Activated naive CD4-positive, alpha-beta T cell treated with anti-CD3 and anti-CD28 coated beads, Interleukin-2, amount 50 U/mL, for 16 hours (primary cell): ENCODE measurements at places on chromosomes 3 and 15.

DNA sequence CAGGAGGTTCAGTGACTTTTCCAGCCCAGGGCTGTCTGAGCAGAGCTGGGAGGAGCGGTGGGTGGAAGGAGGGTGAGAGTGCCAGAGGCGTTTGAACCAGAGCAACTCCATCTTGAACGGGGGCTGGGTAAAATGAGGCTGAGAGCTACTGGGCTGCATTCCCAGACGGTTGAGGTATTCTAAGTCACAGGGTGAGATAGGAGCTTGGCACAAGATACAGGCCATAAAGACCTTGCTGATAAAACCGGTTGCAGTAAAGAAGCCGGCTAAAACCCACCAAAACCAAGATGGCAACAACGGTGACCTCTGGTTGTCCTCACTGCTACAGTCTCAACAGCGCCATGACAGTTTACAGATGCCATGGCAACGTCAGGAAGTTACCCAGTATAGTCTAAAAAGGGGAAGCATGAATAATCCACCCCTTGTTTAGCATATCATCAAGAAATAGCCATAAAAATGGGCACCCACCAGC, 60.2 kb downstream of the ABTB1 start:
- no peak for DNase-seq

GRCh38 chr15:67731112-67731721, 94.1 kb upstream of the SKOR1 start:
- DNase-seq, result no peak

DNA sequence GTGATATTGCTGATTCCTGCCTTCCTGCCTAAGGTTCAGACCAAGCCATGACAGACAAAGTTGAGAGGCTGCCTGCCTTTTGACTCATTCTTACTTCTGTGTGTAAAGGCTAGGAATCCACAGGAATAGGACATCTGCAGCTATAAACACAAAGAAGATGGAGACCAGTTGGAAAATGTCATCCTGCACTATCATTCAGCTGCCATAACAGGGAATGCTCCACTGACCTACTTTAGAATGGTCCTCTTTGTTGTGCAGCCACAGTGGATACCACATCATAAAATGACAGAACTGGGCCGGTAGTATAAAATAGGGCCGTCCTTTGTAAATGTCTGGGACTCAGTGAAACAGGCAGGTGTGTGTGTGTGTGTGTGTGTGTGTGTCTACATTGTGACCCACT, 75.1 kb downstream of the STAC start:
- DNase-seq, result no peak

GRCh38 chr3:37400355-37400754, 226.0 kb upstream of the LRRFIP2 start:
- no peak for DNase-seq

- no peak for DNase-seq
These were observed 653.6 kb downstream of the NSUN3 start for GRCh38 chr3:94716326-94717018.

- no peak for DNase-seq
These were observed 102.1 kb downstream of the TGFBR2 start for GRCh38 chr3:30708472-30708871.

- no peak for DNase-seq
These were observed 122.3 kb downstream of the MEGF11 start for GRCh38 chr15:66131200-66131599.

DNA sequence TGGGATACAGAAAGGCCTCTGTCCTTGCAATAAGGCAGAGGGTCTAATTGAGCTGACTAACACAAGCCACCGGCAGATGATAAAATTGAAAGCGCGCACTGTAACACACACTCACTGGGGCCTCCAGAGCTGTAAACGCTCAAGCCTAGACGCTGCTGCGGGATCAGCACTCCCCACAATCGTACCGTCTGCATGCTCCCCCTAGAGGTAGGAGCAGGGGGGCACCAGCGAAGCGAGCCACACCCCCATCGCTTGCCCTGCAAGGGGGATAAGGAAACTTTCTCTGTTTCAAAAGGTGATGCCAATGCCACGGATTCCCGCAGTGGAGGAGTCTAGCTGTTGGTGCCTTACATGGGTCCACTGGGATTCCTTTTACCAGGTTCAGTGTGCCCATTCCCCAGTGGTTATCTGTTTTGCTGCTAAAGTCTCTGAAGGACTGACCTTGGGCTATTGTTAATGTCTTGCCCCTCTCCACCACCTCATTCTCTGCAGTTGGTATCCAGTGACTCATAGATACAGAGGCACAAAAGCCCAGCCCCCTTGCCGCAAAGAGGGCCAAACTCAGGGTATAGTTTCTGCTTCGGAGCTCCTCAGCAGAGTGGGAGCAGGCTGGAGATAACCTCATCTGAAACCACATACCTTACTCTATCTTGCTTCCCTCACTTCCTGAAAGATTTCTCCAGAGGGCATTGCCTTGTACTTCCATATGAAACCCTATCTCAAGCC, 139.3 kb upstream of the KBTBD8 start:
- DNase-seq, result no peak

GRCh38 chr15:24861014-24861690, 93.6 kb upstream of the SNRPN start:
- DNase-seq, result no peak

DNA sequence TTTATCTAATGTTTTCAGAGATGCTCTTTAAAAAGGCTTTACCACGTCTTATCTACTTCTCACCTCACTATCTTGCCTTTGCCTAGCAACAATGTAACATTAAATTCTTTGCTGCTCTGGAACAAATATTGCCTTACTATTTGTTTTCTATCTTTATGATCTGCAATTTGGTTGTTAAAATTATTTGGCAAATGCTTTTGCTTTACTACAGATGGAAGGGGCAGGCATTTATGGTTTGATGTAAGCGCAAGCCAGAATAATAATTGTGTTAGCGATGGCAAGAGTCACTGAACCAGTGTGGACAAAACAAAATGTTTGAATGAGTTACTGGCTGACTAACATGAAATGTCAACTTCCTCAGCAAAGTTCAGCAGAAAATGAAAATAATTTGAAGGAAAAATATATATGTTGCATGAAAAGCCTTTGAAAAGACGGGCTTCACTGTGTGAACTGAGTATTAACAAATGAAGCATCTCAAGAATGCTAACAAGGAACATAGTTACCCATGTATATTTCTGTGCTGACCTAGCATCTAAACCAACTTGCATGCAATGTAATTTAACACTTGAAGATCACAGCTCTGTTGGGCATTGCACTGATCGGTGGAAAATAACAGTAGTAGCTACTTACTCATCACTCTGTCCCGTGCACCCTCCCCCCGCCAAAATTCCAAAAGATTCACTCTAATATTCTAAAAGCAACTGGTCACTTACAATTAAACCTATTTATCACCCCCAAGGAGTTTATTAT, 454.0 kb upstream of the ARHGEF26 start:
- DNase-seq, result no peak

DNA sequence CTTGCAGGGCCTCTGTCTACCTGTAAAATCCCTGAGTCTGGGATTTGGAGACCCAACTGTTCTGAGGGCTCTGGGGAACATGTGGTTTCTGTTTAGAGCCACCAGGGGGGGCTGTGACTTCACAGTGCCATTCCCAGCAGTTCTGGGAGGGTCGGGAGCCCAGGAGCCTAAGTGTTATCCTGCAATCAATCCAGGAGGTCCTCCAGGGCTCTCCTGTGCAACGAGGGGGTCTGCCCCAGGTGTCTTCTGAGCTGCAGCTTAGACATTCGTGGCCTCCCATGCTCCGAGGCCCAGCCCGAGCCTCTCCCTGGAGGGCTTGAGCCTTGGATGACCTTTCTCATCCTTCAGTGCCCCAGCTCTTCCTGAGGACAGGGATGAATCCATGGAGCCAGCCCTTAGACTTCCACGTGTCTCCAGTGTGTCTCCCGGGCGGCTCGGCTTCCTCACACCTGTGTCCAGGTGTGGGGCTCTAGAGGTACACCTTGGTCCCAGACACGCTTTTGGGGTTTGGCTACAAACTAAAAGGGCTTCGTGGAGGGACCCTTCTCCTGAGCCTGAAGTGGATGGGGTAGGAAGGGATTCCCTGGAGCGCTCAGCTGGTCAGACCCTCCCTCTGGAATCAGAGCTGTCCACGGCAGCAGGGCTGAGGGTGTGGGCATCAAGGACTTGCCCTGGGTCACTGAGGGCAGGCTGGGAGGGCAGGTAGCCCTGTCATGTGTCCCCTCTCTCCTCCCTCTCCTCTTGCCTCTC, 20.3 kb upstream of the ABTB1 start:
- no peak for DNase-seq

DNA sequence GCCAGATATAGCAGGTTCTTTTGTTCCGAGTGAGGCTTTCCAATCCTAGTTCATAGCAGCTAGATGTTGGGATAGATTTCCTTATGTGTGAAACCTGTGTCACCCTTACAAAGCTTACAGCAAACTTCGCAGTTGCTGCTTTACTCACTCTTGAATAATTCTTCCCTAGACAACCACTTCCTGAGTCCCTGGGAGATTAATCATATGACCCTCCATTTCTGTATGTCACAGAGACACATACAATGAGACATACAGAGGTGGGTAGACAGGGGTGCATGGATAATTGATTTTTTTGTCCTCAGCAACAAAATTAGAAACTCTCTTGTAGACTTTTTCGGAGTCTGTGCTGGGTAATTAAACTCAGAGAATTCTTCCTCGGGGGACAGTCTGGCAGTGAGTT, 163.2 kb downstream of the NSUN3 start:
- DNase-seq, result no peak

- no peak for DNase-seq
These were observed 1.3 kb downstream of the KLF15 start for GRCh38 chr3:126355777-126356372.

GRCh38 chr3:111863942-111864694, 5.1 kb downstream of the PHLDB2 start:
- no peak for DNase-seq

DNA sequence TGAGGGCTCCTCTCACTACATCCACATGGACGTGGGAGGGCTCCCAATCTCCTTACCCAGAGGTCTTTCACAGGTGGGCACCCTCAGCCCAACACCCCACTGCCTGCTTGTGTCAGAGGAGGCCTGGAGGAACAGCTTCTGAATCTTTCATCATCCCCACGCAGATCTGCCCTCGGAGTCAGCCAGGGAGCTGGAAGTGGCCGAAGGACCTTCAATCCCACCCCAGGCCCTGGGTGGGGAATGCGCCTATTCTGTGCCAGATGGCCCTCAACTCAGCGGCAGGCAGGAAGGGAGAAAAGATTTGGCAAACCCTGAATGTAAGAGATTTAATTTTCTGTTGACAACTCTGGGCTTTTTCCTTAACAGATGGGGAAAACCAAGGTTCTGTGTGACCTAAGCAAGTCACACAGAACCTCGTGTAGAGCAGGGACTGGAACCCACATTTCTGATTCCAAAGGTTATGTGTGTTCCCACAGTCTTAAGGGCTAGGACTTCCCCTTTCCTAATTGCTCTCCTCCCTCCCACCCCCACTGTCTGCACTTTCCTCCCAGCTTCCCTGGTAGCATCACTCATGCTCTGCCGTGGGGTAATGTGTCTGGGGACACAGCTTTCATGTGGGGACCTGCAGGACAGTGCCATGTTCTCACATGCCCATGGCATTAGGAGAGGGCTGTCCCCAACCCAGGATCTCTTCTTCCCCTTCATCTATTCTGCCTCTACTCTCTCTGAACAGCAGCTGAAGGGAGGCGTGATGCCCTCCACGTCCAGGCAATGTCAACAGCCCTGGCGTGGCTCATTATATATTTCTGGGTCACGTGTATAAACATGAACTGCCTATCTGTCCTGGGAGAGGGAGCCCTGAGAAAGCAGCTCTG, 98.1 kb downstream of the SEMA5B start:
- no peak for DNase-seq

DNA sequence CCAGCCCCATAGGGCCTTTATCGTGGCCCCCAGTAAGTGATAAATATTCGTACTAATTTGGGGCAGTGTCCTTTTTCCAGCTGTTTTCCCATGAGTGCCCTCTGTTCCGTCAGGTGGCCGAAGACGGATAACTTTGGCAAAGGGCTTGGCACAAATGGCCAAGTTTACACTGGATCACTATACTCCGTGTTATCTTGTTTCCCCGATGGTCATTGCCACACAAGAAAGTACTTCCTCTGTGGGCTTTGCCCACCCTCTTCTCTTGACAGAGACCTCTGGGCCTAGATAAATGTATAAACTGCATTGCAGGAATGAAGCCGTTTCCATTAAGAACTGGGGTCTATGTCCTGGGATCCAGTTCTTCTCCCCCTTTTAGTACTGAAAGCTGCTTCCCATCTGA, 39.1 kb downstream of the SMAD3 start:
- no peak for DNase-seq

GRCh38 chr3:113270068-113270467, 58.7 kb downstream of the BOC start:
- no peak for DNase-seq

- peak; percentile 11 for DNase-seq
These were observed 47.0 kb upstream of the LHFPL4 start for GRCh38 chr3:9600597-9600996.

DNA sequence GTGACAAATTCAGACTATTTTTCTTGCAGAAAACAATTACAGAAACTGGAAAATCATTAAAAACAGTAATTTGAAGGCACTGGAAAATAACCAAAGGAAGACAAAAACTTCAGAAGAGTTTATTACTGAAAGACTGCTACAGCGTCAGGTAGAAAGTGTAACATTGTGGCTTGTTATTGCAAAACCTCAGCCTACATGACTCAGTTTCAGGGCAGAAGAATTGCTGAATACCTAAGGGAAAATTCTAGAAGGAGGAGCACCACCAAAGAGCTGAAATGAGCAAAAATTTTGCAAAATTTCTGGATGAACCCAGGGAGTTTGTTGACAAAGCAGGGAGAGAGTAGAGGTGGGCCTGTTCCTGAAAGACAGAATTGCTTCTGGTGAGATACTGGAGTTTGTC, 219.6 kb downstream of the C3orf38 start:
- DNase-seq, result no peak

GRCh38 chr3:79906106-79906505, 138.3 kb upstream of the ROBO1 start:
- DNase-seq, result no peak

DNA sequence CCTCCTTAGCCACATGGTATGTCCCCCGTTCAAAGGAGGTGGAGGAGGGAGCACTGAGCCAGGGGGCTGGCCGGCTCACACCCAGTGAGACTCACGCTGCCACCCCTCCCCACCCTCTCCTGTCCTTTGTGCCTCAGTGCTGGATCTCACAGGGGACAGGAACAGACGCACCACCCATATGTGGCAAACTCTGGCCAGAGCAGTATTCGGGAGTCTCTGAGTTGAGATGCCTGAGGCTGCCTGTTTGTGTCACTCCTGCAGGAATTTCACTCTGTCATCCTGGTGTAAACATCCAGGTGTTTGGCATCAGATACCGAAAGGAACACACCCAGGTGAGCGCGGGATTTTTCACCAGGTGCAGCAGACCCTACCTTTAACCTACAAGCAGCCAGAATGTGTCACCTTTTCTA, 25.7 kb downstream of the RGMA start:
- DNase-seq, result no peak

GRCh38 chr3:118682921-118683320, 351.7 kb downstream of the IGSF11 start:
- DNase-seq, result no peak

DNA sequence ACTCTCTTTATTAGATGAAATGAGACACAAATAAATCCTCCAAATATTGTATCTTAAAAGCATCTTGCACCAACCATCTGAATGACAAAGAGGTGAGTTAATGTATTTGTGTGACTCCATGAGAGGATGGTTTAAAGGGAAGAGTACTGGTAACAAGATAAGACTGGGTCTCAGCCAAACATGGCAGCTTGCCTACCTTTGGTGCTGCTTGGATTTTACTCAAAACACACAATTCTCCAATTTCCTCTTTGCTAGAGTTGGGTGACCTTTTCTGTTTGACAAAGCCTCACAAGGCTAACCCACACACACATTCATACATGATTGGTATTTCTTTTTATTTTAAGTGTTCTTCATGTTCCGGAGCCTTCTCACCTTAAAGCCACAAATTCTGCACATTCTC, 506.4 kb downstream of the FGF12 start:
- no peak for DNase-seq

GRCh38 chr3:133547432-133548041, 25.9 kb upstream of the CDV3 start:
- DNase-seq, result no peak
